ENCODE measurements at places on chromosomes 1 and 21. TPM values are rescaled to one million over a fixed set of nuclear protein-coding genes. Genes with fewer than 3 reads are reported as not detected.
A peak's percentile ranks its signal among the peaks of the same experiment; 100 is the strongest.

The WDTC1 gene
- 9.9 TPM for total RNA-seq

The KIF26B gene
- total RNA-seq, result 0.83 TPM

The AMY2A gene
- total RNA-seq, result not detected

DNA sequence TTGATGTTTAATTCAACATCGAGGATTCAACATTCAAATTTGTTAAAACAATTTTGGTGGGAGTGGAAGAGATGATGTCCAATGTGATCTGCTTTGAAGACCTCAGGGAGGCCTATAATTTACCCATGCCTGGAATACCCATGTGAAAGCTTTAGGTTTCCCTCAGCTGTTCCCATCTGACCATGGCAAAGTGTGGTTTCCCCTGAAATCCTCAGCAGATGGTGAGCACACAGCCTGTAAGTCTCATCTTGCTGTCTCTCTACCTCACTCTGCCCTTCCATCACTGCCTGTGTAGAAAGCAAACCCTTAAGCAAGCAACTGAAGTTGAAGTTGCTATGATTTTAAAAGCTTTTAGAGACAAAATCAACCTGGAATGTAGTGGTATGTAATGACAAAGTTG lies 80.1 kb upstream of the ATF3 start:
- DNase-seq, result no peak

- DNase-seq, result peak; percentile 32
Measured at GRCh38 chr1:219666242-219666641, 53.3 kb upstream of the ZC3H11B start.

GRCh38 chr1:186829686-186830587 lies 1.2 kb downstream of the PLA2G4A start:
- DNase-seq, result no peak

DNA sequence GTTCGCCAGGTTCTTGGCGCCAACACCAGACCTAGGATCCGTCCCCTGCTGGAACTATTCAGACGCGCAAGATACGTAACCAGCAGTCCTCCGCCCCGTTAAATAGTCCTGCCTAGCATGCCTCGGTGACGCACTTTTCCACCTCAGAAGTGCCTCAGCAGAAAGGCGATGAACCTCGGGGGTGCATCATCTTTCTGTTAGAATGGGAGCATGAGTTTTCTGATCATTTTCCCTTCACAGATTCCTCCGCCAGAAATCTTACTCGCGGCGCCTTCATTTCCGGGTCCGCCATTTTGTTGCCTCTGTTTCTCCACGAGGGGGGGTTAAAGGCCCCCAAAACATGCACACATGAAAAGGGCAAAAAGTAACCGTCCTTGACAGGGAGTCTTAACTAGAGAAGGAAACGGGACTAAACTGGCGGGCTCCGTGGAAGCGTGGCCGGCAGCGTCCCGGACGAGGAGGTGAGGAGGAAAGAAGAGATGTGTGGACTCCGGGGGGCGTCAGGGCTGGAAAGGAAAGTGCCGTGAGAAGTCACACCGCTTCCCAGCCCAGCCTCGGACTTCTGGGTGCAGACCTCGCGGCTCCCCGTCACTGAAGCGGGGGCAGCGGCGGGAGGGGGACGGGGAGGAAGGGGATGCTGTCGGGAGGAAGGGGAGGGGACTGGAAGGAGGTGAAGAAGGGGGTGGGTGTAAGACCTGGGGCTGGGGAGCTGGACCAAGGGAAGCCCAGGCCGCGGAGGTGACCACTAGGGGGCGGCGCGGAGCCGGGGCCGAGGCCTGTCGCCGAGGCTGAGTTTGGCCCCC lies at the start of gene GABPB2:
Gene GABPB2 (plus strand): TSS at position 288 of the 803 bp plus-strand sequence. CDS start 17,429 bp downstream, outside the sequence.
- DNase-seq, result peak; percentile 99

Data from IMR-90 (cell line).